ENCODE measurements at places on chromosomes 2 and 18.

- DNase-seq, result no peak
Observed at GRCh38 chr18:55465313-55465712, 122.7 kb downstream of the TCF4 start.

- no peak for DNase-seq
Observed at GRCh38 chr18:42959528-42959927, 156.0 kb downstream of the RIT2 start.

DNA sequence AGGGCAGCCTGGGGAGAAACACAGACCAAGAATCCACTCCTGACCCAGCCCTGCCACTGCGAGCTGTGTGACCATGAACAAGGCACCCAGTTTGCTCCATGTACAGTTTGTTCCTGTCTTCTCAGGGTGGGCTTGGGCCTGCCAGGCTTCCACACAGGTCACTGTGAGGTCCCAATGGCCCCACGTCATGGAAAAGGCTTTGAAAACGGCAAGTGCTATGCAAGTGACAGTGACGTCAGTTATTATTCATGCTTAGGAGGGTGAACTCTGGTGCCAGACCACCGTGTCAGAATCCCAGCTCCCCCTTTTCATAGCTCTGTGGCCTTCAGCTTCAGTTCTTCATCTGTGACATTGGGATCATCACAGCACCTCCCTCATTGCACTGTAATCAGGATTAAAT, 87.1 kb downstream of the TNS1 start:
- DNase-seq, result no peak

GRCh38 chr2:25418944-25419677, 77.4 kb upstream of the DNMT3A start:
- DNase-seq, result no peak

- no peak for DNase-seq
Observed at GRCh38 chr2:54457323-54458023, 1.3 kb downstream of the SPTBN1 start.

DNA sequence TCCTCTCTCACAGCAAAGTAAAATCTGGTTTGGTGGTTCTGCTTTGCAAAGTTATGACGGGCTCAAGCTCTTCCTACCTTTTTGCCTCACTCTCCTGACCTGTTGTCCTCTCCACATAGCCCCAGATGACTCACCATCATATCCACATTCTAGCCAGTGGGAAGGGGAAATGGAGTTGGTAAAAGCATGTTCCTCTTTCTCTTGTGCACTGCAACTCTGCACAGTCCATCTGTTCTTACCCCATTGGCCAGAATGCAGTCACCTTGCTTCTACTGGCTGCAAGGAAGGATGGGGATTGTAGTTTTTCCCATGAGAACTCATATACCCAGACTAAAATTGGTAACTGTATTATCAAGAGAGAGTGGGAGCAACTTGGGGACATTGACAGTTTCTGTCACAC, 50.4 kb upstream of the SMIM21 start:
- DNase-seq, result no peak

DNA sequence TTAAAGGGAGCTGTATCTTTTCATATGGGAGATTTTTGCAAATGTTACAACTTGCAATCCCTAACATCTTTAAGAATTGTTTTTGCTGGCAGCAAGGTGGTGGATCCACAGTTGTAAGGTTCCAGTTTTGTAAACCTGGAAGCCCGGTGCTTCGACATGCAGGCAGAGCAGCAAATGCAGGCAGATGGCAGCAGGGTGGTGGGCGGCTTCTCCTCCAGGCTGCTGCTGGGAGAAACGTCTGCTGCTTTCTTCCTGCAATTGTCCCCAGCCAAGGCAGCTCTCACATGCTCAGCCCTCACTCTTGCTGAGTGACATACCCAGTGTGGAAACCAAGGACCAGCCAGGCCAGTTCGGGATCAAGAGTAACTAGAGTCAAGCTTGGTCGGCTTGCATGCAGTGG, 166.0 kb downstream of the SEPTIN10 start:
- DNase-seq, result no peak

- DNase-seq, result no peak
Observed at GRCh38 chr2:193349642-193350041, 1154.9 kb upstream of the TMEFF2 start.

DNA sequence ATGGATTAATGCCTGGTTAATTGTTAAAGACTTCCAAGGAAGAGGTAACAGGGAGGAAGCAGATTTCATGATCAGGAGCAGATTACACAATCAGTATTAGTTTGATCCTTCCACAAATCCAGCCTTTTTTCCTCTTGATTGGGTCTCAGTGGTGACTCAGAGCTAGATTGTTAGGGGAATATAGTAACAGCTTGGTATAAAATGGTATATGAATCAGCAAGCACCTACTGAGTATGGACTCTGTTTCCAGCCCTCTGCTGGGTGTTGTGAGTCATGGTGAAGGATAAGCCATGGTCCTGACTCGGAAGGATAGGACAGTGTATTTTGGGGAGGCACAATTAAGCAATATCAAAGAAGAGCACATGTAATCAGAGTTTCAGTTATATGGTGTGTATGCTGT, 272.4 kb upstream of the DPP10 start:
- DNase-seq, result no peak

GRCh38 chr2:46982351-46983064, 66.9 kb upstream of the MCFD2 start:
- no peak for DNase-seq
